ENCODE measurements at places on chromosomes 5 and 9. TPM values are rescaled to one million over a fixed set of nuclear protein-coding genes. Genes with fewer than 3 reads are reported as not detected.

Gene FOXD4L3
- not detected for total RNA-seq

Gene SLC36A3
- not detected for total RNA-seq

Gene WDR31
- total RNA-seq: 2.8 TPM

Gene ANKRD34B
- 0.31 TPM for total RNA-seq

Gene AQP3
- not detected for total RNA-seq

Gene ZNF346
- total RNA-seq: 60.4 TPM

Gene SV2C
- 1.9 TPM for total RNA-seq

Gene SLC4A9
- not detected for total RNA-seq

Gene FOXD4L5
- 0.31 TPM for total RNA-seq

Gene STXBP1
- total RNA-seq: 165 TPM

Gene SEC61B
- 38.5 TPM for total RNA-seq
